ENCODE measurements at places on chromosomes 2 and 18.

DNA sequence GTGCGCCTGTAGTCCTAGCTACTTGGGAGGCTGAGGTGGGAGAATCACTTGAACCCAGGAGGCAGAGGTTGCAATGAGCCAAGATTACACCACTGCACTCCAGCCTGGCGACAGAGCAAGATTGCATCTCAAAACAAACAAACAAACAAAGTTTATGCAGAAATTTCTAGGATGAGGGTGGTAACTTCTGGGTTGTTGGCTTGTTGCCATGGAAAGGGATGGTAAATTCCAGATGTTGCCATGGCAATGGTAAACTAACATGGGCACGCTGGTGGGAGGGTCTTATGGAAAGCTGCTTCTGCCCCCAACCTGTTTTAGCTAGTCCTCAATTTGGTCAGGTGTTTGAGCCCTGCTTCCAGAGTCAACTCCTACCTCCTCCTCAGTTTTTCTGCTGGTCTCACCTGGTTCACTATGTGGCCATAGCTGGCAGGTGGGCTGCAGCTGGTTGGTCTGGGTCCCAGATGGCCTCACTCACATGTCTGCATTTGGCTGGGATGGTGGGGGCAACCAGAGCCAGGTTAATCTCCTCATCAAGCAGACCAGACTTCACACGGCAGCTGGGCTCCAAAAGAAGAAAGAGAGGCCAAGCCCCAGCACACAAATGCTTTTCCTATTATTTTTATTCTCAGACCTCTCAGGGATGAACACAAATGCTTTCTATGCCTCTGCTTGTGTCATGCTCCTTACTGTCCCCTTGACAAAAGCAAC lies 26.6 kb upstream of the TEX44 start:
- no peak for DNase-seq

GRCh38 chr2:233129351-233129978 lies 69.3 kb downstream of the INPP5D start:
- no peak for DNase-seq

GRCh38 chr18:47260120-47260923 lies 8.9 kb upstream of the SKOR2 start:
- no peak for DNase-seq

DNA sequence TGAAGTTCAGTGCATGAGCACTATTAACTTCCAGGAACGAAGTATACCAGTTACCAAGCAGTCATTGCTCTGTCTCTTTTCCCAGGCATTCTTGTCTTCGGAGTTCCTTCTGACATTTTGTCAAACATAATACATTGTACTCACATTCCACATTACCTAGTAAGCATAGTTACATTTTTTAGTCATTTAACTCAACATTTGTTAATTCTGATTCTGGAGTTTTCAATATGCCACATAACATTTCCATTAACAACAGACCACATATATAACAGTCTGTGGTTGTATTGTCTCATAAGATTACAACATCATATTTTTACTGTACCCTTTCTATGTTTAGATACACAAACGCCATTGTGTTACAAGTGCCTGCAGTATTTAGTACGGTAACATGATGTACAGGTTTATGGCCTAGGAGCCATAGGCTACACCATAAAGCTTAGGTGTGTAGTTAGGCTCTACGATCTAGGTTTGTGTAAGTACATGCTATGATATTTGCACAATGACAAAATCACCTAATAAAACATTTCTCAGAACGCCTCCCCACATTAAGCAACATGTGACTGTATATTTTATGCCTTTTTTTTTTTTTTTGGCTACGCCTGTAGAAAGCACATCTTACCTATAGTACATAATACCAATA lies 187.1 kb downstream of the DYM start:
- DNase-seq = no peak

DNA sequence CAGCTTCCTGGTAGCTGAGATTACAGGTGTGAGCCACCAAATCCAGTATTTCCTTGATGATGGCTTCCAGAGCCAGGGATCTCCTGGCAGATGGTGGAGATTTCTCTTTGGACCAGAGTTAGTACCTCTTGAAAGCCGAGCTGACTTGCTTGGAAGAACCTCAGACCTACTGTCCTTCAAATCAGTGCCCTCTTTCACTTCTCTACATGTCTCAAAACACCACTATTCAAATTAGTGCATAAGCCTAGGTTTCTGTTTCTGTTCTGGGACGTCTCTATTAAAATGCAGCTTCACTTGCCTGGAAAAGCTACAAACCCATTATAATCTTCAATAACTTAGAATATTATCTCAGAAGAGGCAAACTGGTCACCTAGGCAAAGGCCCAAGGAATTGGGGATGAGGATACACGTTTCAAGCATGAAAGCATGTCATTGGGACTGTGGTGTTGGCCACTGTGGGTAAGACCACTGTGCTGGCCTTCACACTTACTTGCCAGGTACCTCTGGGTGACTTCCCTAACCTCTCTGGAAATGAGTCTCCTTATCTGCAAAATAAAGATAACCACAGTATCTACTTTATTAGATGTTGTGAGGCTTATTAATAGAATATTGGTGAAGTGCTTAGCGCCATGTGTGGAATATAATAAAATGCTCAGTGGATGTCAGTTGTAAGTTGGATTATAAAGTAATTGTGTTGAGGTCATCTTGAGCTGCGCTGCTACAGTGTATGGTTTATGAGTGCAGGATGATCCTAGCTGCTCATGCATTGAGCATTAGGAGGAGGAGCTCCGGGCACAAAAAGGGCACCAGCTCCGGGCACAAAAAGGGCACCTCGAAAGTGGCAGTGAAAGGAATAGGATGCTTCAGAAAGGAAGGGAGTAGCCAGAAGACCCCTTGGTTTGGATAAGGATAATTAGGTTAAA lies 84.5 kb downstream of the DOCK10 start:
- no peak for DNase-seq

- DNase-seq = no peak
Measured at GRCh38 chr2:26685341-26685740, 7.2 kb upstream of the KCNK3 start.
